HEK293T (cell line): ENCODE measurements at places on chromosomes 4 and X.

DNA sequence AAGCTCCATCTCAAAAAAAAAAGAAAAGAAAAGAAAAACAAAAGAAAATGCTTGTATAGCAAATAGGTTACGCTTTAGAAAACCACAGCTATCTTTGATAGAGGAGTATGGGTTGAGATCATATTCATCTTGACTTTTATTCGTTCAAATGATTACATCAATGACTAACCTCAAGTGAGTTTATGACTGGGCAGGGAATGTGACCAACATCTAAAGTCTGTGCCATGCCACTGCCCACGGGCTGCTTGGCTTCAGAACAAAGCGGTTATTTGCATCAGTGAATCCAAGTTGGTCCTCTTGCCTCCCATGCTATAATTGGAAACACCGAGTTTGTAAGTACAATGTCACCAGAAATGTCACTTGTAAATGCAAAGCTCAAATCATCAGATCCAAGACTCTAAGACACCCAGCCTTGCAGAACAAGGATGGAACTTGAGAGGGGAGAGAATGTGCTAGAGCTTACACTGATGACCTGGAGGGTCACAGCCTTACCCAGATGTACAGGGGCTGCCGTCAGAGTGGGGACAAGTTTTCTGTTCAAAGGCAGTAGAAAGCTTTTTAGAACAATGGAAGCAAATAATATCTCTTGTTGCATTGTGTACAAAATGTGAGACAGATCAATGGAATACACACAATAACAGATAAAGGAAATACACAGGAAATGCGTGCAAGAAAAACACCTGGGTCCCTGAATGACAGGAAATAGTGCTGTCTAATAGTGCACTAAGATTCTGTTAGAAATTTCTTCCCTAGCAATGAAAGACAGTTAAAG, 8.4 kb upstream of the OPN1LW start:
- DNase-seq = no peak

GRCh38 chr4:84434344-84434743, 64.7 kb downstream of the NKX6-1 start:
- no peak for DNase-seq

- no peak for DNase-seq
Measured at GRCh38 chr4:141899541-141899940, 263.2 kb downstream of the IL15 start.

- no peak for DNase-seq
Measured at GRCh38 chr4:6272863-6273660, 3.4 kb downstream of the WFS1 start.

DNA sequence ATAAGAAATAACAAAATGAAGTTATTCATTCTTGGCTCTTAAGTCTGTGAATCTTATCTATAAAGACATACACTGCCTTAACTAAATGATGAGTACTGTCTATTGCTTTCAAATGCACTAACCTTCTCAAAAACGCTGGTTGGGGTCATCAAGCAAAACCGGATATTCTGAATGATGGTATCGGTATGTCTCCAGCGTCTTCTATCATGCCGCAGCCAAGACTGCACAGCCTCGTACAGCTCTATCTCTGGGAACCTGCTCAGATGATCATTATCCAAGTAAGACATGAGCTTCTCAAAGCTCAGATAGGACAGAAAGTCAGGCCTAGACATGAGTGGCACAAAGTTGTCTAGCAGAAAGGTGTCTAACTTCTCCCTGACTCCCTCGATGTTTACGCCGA, 21.1 kb downstream of the KLHL15 start:
- DNase-seq = no peak

GRCh38 chr4:123144616-123145015, 222.2 kb upstream of the NUDT6 start:
- DNase-seq = no peak

- no peak for DNase-seq
Measured at GRCh38 chrX:65925005-65925404, 114.9 kb downstream of the VSIG4 start.
